Effector CD4-positive, alpha-beta T cell (primary cell): ENCODE measurements at places on chromosomes 7 and 10.

DNA sequence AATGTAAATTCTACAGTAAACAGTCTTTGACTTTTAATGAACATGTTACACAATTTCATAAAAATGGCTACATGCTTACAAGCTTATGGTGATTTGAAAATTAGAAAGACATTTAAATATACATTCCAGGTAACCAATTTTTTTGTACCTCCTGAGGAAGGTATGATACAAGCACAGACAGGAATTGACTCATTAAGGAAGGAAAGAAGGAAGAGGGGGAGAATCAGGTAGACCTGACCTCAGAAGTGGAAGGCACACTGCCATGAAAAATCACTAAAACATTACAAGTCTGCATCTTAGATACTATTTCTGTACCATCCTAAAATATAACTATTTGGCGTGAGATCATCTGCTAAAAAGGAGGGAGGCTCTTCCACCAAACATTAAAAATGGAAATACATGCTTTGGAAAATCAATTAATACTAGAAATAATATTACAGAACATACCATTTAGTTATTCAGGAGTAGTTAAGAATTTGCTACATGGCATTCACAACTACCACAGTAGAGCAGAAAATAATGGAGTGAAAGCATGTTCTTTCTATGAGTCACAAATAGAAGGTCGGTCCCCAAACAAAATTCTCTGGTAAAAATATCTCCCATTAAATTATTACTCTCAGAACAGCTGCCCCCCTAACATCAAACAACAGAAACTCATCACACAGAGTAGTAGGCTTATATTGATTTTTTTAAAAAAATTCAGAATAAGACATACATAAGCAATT, 15.2 kb downstream of the RAB11FIP2 start:
- no peak for DNase-seq

- DNase-seq: no peak
These were observed 126.5 kb downstream of the GFRA1 start for GRCh38 chr10:116146372-116147140.

GRCh38 chr10:106780632-106781031, 383.9 kb downstream of the SORCS1 start:
- no peak for DNase-seq

GRCh38 chr7:17038160-17038782, 156.5 kb upstream of the AGR3 start:
- no peak for DNase-seq

DNA sequence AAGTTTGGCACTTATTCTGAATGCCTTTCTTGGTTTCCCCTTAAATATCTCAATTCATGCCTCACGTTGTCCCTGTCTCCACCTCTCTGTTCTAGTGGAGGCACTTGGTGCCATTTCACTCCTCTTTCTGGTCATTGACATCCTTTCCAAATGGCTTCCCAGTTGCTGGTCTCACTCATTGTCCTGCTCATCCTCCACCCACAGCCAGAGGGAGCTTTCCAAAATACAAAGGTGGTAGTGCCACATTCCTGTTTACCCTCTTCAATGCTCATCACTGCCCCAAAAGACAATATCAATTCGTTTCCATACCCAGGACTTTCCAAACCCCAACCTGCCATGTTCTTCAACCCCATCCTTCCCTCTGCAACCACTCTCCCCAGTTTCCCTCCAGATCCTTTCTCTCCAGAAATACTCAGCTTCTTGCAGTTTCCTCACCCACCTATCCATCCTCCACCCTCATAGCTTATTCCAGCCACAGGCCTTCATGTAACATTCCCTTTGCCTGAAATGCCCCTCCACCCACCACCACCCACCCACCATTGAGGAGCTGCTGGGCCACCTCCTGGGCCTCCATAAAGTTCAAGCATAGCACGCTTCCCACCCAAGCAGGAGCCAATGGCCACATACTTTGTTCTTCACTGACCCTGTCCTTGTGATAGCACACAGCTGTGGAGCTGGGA, 63.1 kb upstream of the ADRB1 start:
- no peak for DNase-seq

- no peak for DNase-seq
These were observed 18.1 kb downstream of the CEP55 start for GRCh38 chr10:93514521-93514920.

GRCh38 chr10:133088956-133089800, 1.5 kb downstream of the ADGRA1 start:
- DNase-seq: no peak

- no peak for DNase-seq
These were observed 295.0 kb downstream of the BICC1 start for GRCh38 chr10:58807629-58808022.

DNA sequence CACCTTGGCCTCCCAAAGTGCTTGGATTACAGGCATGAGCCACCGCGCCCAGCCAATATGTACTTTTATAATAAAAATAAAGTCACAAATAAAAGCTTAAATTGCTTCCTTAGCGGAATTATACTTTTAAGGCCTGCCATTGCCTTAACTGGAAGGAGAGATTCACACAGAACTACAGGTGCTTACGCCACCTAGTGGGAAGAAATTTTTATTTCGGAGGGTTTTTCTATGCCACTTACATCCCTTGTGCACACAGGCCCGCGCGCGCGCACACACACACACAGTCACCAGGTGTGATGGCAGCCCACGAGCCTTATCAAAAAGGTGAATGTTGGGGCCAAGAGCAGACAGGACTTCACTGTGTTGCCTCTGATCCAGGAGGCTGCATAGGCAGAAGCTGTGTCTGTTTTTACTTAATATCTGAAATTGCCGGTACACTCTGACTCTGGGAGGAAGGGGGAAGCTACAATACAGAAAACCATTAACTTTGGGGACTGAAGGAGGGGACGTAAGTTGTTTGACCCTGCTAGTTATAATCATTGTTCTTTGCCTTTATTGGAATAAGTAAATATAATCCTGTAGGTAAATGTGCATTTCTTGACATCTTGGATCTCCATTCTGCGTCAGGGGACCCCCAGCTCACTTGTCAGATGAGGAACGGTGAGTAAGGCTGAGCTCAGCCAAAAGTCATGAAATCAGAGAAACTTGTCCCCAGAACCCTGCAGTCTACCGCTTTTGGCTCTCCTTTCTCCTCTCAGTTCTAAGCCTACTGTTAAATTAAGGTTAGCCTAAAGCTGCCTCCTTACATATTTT, 87.1 kb downstream of the SLC16A9 start:
- no peak for DNase-seq

DNA sequence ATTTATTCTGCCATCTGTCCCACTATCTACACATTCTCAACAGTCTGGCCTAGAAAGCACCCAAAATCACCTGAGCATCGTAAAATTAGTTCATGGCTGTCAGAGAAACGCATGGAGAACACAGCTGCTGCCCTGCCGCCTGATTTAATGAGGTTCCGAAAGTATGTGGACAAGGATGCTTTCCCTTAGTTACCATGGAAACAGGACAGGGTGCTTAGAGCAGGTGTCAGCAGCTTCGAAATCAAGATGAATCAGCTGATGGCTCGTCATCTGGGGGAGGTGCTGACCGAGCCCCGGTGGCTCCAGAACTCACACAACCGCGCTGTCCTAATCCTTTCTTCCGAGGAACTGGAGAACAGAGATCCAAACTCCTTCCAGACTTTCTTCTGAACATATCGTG, 151.5 kb downstream of the TEX36 start:
- DNase-seq: no peak

- no peak for DNase-seq
These were observed 29.2 kb upstream of the MKX start for GRCh38 chr10:27774831-27775230.

DNA sequence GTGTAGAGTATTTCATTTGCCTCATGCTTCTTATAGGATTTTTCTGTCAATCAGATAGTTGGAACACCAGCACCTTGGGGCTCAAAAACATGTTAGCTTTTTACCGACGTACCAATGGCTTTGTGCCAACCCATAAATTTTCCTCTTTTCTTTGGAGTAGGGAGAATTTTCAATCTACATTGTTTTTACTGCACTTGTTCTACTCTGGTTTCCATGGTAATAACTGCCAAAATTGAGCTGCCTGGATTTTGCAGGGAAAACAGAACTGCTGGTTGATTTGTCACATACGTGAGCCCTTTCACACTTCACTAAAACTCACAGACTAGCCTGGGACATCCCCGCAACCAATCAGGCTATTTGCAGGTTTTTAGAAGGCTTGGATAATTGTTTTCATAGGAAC, 189.7 kb downstream of the ARHGAP21 start:
- DNase-seq: no peak

- no peak for DNase-seq
These were observed 14.2 kb upstream of the SVIL start for GRCh38 chr10:29648983-29649268.

GRCh38 chr10:126087153-126087680, 190.9 kb downstream of the FANK1 start:
- DNase-seq: no peak

GRCh38 chr10:108465871-108466641, 1301.5 kb upstream of the SORCS1 start:
- DNase-seq: no peak

GRCh38 chr10:57743711-57744110, 524.0 kb downstream of the IPMK start:
- DNase-seq: no peak

DNA sequence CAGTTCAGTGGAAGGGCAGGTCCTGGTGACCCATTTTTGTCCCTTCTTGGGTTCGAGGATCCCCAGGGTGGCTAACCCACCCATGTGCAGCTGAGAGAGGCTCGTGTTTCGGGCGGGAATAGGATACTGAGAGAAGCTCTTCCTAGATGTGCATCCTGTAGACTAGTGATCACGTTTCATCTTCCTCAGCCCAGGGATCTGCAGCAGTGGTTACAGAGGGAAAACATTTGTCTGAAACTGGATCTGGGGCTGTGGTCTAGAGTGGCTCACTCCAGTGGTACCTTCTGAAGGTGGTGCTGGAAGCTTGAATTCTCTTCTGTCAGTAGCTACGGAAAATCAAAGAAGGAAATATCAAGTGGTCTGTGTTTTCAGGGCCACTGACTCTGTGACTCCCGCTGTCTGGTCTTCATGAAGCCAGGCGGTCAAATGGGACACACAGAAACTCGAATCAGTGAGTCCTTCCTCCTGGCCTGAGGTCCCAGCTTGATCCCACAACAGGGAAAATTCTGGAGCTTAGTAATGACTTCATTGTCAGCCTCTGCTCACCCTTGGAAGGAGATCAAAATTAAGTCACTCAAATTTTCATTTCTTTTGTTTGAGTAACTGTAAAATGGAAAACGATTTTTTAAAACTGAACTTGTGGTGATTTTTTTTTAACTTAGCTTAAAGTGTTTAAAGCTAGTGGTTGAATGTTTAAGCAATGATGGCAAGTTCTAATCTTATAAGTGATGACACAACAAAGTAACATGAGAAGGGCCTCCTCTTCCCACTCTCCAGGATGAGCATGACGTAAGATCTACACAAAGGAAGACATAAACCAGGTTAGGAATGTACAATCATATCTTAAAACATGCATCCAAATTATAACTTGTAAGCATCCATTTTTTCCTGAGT, 469.3 kb upstream of the KLF6 start:
- DNase-seq: no peak

GRCh38 chr10:101241840-101242707, 12.8 kb upstream of the LBX1 start:
- no peak for DNase-seq

- DNase-seq: no peak
These were observed 14.4 kb upstream of the ATP6V0E2 start for GRCh38 chr7:149859369-149859768.

DNA sequence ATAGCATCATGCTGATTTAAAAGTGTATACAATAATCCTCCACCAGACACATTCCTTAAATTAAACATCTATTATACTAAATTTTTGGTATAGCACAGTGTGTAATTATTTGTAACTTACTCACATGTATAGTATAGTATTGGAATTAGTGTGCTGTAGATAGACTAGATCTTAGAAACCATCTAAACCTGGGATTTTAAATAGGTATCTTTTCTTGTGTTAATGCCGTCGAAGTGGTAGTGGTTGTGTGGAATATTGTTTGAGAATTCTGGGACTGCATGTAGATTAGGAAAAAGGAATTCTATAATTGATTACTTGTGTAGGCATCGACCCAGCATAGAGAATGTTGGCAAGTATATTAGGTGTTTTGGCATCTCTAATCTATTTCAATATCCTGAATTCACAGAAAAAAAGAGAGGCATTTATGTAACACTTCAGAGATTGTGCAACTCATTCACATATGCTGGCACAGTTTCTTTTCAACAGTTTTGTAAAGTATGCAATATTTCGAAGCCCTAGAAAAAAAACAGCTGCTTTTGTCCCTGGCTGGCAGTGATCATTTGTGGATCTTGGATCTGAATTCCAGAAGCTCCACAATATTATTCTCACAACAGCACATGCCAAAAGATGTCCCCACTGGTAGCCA, 145.5 kb upstream of the AGR3 start:
- no peak for DNase-seq

GRCh38 chr10:103703941-103704919, 151.1 kb downstream of the SH3PXD2A start:
- DNase-seq: no peak

DNA sequence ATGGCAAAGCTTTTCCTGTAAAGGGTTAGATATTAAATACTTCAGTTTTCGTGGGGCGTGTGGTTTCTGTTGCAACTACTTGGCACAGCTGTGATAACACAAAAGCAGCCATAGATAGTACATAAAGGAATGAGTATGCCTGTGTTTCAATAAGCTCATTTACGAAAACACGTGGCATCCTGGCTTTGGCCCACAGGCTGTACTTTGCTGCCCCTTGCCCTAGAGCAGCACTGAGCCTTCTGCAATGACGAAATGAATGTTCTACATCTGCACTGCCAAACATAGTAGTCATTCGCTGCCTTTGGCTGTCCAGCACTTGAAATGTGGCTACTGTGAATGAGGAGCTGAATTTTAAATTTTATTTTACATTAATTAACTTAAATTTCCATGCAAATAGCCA, 376.2 kb upstream of the TPK1 start:
- DNase-seq: no peak

GRCh38 chr7:140315498-140316164, 82.7 kb downstream of the SLC37A3 start:
- DNase-seq: no peak

DNA sequence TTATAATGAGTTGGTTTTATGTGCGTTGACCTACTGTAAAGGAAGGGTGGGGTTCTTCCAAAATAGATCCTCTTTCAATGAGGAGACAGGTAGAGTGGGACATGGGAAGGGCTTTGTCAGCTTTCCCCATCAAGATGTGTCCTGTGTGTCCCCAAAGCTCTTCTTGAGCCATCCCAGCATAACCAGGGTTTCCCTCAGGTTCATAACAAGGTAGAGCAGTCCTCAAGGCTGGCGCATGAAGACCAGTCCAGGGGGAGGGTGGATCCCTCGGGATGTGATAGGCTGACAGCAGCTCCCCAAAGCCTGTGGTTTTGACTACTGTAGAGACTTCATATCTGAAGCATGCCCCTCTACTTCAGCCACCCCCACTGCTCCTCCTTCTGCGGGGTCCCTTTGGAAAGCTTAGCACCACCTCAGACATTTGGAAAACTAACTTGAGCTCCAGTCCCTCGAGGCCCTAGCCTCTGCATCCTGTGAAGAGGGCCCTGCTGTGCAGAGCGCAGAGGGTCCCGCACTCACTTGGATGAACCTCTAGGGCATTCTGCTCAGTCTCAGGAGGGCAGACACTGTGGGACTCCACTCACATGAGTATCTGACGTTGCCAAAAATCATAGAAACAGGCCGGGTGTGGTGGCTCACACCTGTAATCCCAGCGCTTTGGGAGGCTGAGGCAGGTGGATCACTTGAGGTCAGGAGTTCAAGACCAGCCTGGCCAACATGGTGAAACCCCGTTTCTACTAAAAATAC, 1.1 kb upstream of the GIMAP8 start:
- no peak for DNase-seq
